Activated T-cell treated with anti-CD3 and anti-CD28 coated beads, Interleukin-2, amount 50 U/mL, for 4 hours (primary cell): ENCODE measurements at places on chromosomes 6 and 20. TPM values are rescaled to one million over a fixed set of nuclear protein-coding genes. Genes with fewer than 3 reads are reported as not detected.

- no peak for DNase-seq
Measured at GRCh38 chr6:83459663-83460062, 28.8 kb upstream of the ME1 start.

GRCh38 chr6:1538369-1538768, 71.3 kb upstream of the FOXC1 start:
- no peak for DNase-seq

The SYNJ2 gene
- total RNA-seq = 22.9 TPM

The ANGPT4 gene
- total RNA-seq = not detected

- no peak for DNase-seq
Measured at GRCh38 chr6:133101790-133102189, 139.4 kb upstream of the EYA4 start.

DNA sequence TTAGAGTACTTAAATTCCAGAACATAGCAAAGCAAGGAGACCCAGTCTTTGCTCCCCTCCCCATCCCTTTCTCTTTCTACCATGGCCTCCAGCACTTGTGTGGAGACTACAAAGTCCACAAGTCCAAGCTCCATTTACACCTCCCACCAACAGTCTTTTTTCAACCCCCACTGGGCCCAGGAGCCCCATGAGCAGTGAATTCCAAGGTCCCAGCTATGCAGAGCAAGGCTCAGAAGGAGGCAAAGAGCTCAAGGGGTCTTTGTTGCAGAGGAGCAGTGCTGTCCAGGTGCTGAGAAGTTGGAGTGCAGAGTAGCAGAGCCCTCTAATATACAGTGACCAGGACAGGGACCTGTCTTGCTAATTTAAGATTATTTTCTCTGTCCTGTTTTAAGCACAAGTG, 9.0 kb downstream of the PAK5 start:
- no peak for DNase-seq

GRCh38 chr20:13147071-13147963, 73.8 kb upstream of the ISM1 start:
- no peak for DNase-seq

The GRM1 gene
- not detected for total RNA-seq

The F13A1 gene
- total RNA-seq = 0.14 TPM

The ADGRB3 gene
- total RNA-seq = not detected

DNA sequence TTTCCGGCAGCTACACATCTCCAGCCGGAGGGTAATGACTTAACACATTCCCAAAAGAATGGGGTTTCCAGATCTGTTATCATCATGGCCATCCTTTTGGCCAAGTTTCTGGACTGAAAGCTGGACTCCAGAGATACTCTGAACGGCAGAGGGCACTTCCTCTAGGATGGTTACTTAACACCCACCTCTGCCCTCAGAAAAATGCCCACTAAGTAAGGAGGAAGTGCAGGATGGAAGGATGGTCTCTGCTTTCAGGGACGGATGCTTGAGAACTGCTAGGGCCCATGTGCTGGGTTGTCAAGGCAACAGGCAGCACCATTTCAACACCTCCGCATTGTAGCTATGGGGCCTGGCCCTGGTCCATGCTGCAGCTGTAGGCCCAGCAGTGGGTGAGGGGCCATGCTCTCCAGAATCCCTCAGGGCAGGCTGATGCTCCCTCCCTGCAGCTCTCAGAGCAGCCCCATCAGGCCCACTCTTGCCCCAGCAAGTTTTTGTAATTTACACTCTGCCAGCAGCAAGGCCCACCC, 16.5 kb upstream of the TGM3 start:
- no peak for DNase-seq

- DNase-seq = no peak
Measured at GRCh38 chr6:40720375-40720748, 133.2 kb upstream of the LRFN2 start.

- peak; percentile 78 for DNase-seq
Measured at GRCh38 chr6:24581084-24581669, 64.8 kb downstream of the KIAA0319 start.

The BMP7 gene
- not detected for total RNA-seq

DNA sequence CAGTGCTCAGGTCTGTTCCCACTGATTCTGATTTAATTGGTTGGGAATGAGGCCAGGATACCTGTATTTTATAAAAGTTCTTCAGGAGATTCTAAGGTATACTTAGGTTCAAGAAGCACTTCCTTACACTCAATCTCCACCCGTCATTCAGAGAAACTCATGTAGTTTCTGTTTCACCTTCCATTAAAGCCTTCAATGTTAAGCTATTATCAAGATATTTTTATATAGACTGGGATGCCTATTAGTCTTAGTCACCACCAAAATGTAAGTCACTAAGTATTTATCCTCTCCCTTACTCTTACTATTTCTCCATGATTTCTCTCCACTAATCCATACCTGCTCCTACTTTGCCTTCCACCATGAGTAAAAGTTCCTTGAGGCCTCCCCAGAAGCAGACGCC, 38.1 kb upstream of the GCLC start:
- no peak for DNase-seq

DNA sequence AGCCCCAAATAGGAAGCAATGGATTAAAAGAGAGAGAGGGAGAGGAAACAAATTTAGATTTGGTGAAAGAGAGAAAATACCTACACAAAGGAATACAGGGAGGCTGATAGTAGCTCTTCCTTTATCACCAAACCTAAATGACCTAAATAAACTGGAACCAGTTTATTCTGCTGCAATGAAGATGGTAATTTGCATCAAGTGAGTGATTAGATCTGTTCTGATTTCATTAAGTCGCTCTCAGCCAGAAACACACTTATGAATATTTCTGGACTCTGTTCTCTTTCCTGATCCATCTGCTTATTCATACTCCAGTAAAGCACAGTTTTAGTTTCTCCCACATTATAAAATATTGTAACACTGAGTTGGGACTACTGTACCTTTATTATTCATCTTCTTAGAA, 83.4 kb upstream of the BMP5 start:
- DNase-seq = no peak

DNA sequence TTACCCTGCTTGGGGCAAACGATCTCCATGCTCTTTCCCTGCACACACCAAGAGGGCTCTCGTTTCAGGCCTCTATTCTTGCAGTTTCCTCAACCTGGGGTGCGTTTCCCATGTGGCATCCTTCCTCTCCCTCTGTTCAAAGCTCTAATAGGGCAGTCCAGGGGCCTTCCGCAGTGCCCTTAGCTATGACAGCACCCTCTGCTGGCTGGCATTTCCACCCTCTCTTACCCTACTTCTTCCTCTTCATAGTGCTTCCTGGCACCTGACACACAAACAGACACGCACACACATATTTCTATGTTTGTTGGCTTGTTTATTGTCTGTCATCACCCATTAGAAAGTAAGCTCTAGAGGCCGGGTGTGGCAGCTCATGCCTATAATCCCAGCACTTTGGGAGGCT, 294.0 kb downstream of the CLIC5 start:
- DNase-seq = no peak
